ENCODE measurements at places on chromosomes 3 and 15.

DNA sequence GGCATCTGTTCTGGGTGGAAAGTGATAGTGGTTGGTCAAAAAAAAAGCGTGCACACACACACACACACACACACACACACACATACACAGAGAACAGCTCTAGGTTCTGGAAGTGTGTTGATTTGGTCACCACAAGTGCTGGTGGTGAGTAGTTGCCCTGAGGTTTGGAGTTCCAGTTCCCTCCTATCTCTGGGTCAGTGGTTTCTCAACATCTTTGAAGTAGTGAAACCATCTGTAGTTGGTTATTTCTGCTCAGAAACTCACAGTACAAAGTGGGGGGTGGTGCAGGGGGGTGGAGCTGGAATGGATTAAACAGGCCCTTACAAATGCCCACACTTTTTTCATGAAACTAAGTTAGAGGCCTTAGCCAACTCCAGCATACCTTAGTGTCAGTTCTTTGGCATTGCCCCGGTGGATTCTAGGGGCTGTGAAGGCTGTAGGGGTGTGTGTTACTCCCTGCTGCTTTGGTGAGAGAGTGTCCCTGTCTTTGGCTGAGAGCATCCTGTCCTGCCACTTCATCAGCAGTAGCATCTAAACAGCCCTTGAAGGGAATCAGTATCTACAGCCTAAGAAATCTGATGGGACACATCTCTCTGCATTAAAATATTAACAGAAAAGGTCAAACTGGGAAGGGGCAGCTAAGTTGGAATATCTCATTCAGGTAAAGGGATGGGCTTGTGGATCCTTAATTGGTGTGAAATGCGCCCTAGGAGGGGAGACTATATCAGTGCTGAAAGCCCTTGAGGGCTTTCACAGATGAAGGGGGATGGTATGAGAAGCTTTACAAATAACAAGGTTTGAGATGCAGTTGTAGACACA, 20.6 kb downstream of the SMAD3 start:
- no peak for DNase-seq

- no peak for DNase-seq
Measured at GRCh38 chr3:24388611-24389010, 106.0 kb downstream of the THRB start.

DNA sequence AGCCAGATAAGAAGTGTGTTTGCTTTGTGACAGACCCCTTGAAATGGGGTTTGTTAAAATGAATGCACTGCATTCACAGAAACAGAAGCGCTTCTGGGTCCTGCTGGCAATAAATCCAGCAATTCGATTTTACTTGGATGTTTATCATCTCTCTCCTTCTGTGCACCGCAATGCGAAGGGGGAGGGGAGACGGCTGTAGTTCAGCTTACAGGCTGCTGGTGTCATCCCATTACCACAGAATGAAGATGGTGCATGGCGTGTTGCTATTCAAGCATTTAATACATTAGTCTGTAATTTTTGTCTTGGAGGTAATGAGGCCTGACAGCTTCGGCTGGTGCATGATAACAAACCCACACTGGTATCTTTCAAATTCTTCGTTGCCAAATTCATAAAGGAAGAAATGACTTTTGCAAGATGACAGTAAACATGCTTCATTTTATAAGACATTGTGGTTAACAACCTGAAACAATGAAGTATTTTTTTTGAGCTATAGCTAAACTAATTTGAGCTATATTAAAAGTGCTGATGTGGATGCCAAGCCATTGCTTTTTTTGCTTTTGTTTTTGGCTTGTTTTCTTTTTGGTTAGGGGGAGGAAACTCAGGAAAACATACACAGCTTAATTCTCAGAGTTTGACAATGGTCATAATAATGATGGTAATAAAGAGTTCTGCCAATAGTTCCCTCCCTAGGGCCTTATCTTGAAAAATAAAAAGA, 418.3 kb downstream of the OTOL1 start:
- DNase-seq: peak; percentile 45

DNA sequence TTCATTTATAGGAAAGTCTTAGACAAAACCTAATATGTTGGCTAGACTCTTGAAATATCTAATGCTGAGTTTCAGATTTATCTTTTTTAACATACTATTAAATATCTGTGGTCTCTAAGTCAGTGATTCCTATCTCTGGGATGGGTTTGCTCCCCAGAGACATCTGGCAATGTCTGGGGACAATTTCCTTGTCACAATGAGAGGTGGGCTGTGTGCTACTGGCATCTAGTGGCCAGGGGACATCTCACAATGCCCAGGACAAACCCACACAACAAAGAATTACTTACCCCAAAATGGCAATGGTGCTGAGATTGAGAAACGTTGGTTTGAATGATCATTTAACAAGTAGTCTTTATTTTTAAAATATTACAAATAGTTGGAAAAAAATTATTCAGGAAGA, 602.1 kb downstream of the MAGI1 start:
- DNase-seq: no peak

DNA sequence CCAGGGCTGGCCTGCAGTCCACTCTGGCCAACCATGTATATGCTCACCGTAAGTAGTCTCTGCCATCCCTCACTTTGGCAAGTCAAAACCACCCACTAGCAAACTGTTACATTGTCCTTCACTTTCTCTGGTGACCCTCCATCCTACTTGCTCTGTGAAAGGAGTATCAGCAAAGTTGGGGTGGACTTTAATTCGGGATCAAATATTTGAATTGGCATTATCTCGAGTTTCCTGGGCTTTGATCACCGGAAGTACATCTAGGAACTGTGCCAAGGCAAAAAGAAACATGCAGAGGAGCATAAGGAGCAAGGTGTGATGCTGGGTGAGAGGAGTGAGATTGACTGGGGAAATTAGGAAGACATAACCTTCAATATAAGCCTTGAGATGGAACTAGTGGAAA, 188.9 kb upstream of the P2RY1 start:
- no peak for DNase-seq

DNA sequence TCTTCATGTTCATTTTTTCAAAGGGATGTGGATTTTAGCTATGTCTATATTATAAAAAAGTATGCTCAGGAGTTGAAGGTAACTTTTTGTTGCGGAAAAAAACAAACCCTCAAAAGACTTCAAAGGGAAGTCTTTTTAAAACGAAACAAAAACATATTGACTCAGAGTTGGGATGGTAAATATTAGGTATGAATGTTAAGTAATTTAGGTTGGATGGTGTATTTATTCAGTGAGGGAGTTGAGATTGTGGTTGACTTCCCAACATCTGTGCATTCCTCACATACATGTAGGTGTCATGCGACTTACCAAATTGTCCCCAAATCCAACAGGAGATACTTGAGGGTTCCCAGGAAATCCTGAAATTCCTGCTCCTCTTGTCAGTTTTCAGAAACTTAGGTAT, 32.7 kb upstream of the PLSCR5 start:
- no peak for DNase-seq

DNA sequence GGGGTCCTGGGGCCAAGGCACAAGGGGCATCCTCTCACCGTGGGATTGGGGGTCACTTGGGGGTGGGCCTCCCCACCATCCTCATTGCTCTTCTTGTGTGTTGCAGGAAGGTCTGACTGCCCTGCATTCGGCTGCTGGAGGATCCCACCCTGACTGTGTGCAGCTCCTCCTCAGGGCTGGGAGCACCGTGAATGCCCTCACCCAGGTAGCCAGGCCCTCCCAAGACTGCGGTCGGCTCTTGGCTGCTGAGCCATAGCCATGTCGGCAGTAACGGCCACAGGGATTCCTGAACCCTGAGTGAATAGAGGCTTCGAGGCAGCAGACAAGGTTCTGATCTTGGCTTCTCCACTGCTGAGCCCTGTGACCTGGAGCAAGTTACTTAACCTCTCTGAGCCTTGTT, 19.7 kb downstream of the ANKDD1A start:
- DNase-seq: no peak

DNA sequence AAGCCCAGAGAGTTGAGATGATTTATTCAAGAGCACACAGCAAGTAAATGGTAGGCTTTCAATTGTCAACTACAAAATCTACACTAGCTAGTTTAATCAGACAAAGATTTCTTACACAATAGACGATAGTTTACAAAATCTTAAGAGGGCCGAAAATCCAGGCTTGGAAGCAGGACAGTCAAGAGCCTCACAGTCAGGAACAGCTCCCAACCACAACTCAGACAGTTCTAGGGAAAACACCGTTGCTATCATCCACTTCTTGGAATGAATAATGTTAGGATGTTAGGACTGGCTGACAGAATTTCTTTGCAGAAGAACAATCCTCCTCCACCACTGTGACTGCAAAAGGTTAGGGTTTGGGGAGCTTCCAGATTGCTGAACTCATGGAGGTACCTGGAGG, 290.8 kb upstream of the ZPLD1 start:
- DNase-seq: no peak
